ENCODE measurements at places on chromosomes 1 and 21.
A peak's percentile ranks its signal among the peaks of the same experiment; 100 is the strongest.

GRCh38 chr1:211332830-211333229, 6.2 kb downstream of the TRAF5 start:
- DNase-seq: no peak

DNA sequence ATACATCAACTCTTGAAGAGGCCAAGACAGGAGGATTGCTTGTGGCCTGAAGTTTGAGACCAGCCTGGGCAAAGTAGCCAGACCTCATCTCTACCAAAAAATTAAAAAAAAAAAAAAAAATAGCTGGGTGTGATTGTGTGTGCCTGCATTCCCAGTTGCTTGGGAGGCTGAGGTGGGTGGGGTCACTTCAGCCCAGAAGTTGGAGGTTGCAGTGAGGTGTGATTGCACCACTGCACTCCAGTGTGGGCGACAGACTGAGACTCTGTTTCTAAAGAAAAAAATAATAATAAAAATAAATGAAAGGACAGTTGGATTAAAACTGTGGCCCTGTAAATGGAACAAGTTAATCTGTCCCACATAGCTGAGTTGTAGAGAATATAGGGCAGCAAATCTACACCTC, 18.9 kb upstream of the ZNF496 start:
- no peak for DNase-seq

- no peak for DNase-seq
Measured at GRCh38 chr1:203378556-203379245, 27.8 kb upstream of the FMOD start.

DNA sequence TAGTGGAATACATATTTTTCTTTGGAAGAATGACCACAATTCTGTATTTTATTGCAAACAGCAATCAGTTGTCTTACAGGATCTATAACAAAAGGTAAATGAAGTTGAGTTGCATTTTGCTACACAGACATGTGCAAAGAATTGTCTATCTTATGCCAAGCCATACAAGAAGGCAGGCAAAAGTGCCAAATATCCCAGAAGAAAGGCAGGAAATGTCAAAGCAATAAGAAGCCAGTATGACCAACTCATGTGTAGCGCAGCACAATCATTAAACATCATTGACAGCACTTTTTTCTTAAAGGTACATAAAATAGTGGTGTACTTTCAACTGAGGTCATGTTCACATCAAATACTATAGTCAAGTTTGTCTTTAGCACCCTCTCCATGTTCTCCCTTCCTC, 42.7 kb downstream of the NIBAN1 start:
- DNase-seq: no peak

- DNase-seq: no peak
Measured at GRCh38 chr1:153776845-153777370, 1.7 kb downstream of the SLC27A3 start.

- DNase-seq: no peak
Measured at GRCh38 chr1:107748531-107748930, 216.4 kb downstream of the VAV3 start.

GRCh38 chr1:228387321-228387720, 19.3 kb downstream of the TRIM11 start:
- DNase-seq: no peak

DNA sequence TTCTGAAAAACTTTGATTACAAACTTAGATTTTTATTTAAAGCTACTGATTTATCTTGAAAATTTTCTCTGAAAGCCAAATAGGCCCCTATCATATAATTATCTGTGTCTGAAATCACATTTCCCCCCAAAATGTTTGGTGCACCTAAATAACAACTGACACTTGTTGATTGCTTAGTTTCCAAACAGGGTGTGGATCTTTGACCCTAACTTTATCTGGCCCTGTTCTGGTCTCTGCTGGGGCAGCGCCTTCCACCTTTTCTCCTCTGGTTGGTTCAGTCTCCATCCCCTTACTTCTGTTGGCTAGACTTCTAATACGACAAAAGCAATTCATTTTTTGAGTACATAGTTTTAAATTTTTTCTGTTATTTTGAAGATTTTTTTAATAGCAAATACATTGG, 10.2 kb upstream of the OTUD7B start:
- DNase-seq: no peak

GRCh38 chr1:235820061-235820460, 46.6 kb downstream of the LYST start:
- no peak for DNase-seq

DNA sequence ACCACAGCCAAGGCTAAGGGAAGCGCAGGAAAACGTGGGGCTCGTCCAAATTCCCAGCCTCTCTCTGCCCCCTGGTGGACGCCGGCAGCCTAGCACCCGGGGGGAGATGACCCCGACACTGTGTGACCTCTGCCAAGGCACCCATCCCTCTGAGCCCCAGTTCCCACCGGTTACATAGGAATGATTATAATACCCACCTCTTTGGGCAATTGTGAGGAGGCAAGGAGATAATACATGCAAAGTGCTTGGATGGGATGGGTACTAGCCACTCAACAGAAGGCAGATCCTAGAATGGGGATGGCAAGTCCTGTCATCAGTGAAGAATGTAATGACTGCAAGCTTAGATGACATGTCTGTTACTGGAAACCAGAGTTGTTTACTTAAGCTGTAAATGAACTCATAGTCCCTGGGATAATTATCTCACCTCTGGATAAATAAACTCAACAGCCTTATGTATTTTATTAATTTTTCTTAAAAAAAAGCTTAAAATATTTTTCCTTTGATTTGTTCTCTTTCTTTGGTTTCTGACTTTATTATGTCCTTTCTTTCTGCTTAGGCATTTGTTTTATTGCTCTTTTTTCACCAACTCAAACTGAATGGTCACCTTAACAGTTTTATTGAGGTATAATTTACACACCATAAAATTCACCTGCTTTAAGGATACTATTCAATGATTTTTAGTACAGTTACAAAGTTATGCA, 11.3 kb upstream of the BMP8B start:
- peak; percentile 58 for DNase-seq

GRCh38 chr21:33828577-33828976, 87.0 kb downstream of the ATP5PO start:
- no peak for DNase-seq

- no peak for DNase-seq
Measured at GRCh38 chr1:215160351-215160750, 77.8 kb downstream of the KCNK2 start.

- DNase-seq: peak; percentile 50
Measured at GRCh38 chr21:42189860-42190485, 29.0 kb upstream of the ABCG1 start.

DNA sequence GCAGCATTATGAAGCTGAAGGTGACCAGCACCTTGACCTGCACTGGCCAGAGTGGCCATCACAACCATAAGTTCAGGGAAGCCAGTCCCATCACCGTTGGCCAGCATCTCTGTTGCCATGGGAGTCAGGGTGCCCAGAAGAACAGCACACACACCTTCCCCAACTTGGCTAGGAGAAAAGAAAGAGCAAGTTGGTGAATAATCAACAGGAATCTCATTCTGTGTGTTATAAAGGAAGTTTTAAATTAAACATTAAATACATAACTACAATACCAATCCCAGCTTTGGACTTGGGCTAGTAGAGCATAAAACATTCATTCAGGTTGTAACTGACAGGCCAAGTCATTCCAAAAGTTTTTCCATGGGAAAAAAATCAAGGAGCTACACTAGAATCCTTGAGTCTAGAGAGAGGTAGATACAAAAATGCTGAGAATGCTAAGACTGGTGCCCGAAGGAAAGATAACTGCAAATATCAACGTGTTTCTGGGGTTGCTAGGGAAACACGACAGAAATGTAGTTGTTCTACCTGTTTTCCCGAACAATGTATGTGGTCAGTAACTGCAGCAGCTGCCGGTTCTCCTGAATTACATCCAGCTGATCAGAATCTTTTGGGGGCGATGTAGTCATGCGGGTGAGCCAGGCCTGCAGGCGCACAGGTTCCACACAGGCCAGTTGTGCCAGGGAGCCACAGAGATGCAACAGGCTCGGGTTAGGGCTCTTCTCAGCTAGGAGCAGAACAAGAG, 45.6 kb downstream of the UBR4 start:
- no peak for DNase-seq

- DNase-seq: no peak
Measured at GRCh38 chr1:90246069-90246468, 251.2 kb downstream of the ZNF326 start.

All from activated naive CD4-positive, alpha-beta T cell treated with anti-CD3 and anti-CD28 coated beads, Interleukin-2, amount 50 U/mL, for 72 hours (primary cell).